Cerebellum (tissue), 4 donors: ENCODE measurements at places on chromosomes 6 and 20. TPM values are rescaled to one million over a fixed set of nuclear protein-coding genes. Genes with fewer than 3 reads are reported as not detected.
A peak's percentile ranks its signal among the peaks of the same experiment; 100 is the strongest.

DNA sequence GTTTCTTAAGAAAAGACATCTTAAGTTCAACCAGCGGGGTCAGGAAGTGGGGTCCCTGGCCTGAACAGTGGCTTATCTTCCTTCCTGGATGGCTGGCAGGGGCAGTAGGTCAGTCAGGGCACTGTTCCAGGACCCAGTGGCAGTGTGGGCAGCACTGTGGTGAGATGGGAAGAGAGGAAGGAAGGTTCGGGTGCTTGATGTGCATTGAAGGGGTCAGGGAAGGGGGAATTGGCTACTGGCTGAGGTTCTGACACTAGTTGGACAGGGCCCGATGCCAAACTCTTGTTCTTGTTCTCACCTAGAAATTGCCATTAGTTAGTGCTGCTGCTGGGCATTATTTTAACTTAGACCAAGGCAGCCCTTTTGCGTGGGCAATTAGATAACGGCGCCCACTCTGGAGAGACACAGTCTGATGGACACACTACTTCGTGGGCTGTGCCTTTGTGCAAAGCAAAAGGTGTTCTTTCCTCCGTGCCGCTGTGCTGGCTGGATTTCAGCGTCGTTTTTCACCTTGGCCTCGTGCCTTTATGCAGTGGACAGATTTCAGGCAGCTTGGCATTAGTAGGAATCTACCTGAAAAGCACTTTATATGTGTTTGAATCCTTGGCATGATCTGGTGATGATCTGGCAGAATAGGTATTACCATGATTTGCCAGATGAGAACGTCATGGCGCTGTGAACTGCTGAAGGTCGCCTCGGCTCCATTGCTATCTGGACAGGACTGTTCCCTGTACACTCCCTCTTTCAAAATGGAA lies 30.3 kb downstream of the UTRN start:
- DNase-seq: no peak

GRCh38 chr20:37994512-37994911 lies 38.7 kb downstream of the TTI1 start:
- DNase-seq: no peak

- no peak for DNase-seq
These were observed 149.0 kb downstream of the MYB start for GRCh38 chr6:135329851-135330803.

DNA sequence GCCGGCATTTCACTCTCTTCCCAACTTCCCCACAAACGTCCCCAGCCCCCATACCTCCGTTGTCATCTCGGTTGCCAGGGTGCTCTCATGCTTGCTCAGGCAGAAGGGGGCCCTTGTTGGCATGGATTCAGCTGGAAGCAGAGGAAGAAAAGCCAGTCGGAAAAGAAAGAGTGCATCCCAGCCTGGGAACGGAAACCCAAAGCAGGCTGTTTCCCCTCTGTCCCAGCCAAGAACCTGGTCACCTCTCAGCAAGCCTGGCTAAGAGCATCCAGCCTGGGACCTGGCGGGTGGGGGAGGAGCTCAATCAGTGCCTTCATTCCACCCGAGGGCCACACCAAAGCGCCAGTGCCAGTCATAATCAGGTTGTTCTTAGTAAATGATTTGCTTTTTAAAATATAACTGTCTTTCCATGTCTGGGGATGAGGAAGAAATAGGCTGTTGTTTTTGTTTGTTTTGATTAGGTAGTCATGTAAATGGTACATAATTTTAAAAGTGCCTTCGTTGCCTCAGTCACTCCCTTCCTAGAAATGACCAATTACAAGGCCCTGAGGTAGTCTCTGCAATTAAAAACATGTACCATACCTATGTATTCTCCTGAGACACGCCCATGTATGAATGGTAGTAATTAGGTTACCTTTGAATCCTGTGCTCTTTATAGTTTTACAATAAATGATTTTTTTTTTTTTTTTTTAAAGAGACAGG lies 21.1 kb downstream of the CHMP4B start:
- peak; percentile 66 for DNase-seq

- no peak for DNase-seq
These were observed 174.9 kb downstream of the ISM1 start for GRCh38 chr20:13396022-13396421.

DNA sequence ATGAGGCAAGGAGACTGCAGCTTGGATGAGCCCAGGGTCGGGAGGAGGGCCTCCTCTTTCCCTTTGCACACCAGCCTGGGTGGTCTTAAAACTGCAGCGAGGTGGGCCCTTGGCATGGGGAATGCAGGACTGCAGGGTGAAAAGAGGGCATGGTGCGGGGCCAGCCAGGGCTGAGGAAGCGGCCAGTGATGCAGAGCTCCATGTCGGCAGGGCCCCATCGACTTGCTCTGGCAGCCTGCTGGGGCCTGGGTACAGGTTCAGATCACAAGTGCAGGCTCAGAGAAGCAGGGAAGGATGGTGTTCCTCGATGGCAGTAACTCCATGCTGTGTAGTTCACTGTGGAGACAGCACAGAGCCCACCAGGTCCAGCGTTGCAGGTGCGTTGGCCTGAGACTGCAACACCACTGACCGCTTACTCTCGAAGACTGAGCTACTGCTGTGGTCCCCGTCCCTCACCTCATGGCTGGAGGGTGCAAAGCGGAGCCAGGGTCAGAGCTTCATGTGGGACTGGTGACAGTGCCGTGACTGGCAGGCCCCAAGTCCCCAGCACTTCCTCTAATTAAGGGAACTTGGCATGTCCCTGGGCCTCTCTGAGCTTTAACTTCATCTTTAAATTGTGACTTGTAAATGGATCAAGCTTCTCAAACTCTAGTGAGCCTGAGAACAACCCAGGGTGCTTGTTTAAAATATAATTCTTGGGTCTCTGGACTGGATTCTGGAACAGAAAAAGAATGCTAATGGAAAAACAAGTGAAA lies 223.2 kb downstream of the SYNDIG1 start:
- no peak for DNase-seq

DNA sequence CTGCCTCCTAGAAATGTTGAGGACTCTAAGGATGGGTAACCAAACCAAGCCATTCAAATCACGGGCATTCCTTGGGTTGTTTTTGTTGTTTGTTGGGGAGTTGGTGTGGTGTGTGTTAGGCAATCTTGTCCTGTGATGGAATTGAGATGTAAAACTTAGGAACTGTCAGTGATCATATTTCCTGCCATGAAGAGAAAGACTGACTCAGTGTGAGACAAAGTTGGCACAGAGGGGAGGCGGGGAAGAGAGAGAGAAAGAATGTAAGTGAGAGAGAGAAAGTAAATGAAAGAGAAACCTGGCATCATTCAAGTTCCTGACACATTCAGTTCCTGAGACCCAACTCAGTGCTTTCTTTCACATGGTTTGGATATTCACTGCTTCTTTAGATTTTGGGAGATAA lies 21.6 kb upstream of the FBXO30 start:
- no peak for DNase-seq

DNA sequence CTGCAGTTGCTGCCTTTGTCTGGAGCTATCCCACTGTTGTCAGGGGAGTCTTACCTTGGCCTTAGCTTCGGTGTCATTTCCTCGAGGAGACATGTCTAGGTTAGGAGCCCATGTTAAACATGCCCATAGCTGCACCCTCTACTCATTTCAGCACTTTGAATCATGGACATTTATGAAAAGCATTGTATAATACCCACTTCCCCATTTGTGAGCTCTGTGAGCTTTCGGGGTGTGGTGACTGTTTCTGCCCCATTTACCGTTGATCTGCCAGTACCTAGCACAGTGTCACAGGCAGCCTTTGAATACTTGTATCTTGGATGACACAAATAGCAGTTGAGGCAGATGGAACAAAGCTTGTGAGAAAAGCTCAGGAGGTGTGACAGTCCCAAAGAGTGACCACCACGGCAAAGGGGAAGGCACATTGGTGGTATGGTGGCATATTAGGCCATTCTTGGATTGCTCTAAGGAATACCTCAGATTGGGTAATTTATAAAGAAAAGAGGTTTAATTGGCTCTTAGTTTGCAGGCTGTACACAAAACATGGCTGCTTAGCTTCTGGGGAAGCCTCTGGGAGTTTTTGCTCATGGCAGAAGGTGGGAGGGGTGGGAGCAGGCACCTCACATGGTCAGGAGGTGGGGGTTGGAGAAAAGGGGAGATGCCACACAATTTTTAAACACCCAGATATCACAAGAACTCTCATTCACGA lies 42.0 kb downstream of the JARID2 start:
- DNase-seq: no peak

ALDH5A1 gene
- total RNA-seq: 18.6 TPM

DNA sequence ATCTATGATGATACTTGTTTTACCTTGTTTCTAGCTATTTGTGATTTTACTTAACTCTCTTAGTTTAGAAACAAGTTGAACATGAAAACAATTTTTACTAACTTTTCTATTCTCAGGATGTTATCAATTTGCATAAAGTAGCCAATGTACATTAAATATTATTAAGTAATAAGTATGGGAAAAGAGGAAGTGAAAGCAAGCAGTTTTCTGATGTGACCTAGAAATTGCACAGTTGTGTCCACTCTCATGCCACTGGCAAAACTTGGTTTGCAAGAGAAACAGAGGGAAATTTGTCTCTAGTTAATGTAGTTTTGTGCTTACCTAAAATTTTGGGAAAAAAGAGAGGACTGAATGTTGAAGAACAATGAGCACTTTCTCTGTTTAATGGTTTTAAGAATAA lies 19.2 kb upstream of the TSPYL1 start:
- no peak for DNase-seq

- DNase-seq: no peak
These were observed 71.7 kb downstream of the FOXO3 start for GRCh38 chr6:108632441-108632840.

- no peak for DNase-seq
These were observed 225.7 kb upstream of the TENT5A start for GRCh38 chr6:81978230-81978629.

GRCh38 chr6:116352515-116353471 lies 18.0 kb upstream of the DSE start:
- no peak for DNase-seq

BEND3 gene
- total RNA-seq: 7.7 TPM

DNA sequence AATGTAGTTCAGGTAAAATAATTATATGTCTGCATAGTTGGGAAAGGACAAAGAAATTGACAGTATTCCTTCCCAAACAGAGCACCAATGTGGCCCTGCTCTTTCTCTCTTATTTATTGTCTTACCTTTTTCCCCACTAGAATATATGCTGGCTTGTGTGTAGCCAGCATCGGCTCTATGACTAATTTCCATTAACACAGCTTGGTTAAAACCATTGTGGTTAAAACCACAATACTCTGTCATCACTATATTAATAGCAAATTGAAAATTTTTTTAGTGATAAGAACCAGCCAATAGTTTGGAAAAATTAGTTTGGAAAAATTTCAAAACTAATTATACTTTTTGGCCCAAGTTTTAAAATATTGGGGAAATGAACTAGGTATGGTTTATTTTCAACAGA lies 535.1 kb downstream of the UTRN start:
- no peak for DNase-seq

- DNase-seq: no peak
These were observed 218.0 kb downstream of the THBS2 start for GRCh38 chr6:169035385-169036240.

- no peak for DNase-seq
These were observed 28.9 kb upstream of the CCR6 start for GRCh38 chr6:167093922-167094432.

GNL1 gene
- total RNA-seq: 33.2 TPM

DNA sequence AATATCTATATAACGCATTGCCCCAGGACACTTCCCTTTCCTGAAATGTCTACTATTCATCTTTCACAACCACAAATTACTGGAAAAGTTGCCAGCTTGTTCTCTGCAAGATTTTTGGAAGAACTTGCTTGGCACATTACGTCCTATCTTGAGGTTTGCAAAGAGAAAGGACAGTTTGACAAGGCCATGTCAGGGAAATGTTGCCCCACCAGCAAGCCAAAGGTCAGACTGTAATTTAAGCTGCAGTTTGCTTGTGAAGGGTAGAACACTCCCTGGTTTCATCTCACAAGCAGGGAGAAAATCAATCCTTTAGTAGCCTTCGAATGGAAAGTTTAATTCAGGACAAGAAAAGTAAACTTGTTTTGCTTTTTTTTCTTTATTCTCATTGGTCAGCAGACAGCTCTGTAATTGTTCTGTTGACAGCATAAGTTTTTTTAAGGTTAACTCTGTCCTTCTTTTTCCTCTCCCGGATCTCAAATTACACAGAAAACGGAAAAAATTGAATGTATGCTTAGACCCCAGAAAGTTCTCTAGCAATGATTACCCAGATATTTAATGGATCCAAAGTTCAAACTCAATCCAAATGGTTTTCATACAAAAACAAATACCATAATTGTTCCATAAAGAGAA lies 541.8 kb upstream of the NRSN1 start:
- DNase-seq: no peak

- no peak for DNase-seq
These were observed 890.6 kb downstream of the KIF16B start for GRCh38 chr20:15682690-15683089.

DNA sequence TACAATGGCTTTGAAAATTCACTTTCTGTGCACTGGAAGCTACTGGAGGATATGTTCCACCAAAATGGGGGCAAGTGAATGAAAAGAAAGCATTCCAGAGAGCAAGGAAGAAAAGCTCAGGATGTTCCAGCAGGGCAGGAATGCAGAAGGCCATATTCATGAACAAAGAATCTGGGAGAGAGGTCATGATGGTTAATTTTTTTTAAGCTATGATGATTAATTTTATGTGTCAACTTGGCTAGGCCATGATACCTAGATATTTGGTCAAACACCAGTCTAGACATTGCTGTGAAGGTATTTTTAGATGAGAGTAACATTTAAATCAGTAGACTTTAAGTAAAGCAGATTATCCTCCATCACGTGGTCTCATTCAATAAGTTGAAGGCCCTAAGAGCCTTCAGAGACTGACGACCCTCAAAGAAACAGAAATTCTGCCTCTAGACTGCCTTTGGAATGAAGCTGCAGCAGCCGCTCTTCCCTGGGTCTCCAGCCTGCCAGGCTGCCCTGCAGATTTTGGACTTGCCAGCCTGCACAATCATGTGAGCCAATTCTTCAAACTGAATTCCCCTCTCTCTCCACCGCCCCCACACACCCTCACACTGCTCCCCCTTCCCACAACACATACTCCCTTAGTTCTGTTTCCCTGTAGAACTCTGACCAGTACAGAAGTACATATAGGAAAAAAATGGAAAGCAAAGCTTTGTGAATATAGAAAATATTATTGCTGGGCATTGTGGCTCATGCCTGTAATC lies 20.1 kb upstream of the GCM1 start:
- no peak for DNase-seq

DNA sequence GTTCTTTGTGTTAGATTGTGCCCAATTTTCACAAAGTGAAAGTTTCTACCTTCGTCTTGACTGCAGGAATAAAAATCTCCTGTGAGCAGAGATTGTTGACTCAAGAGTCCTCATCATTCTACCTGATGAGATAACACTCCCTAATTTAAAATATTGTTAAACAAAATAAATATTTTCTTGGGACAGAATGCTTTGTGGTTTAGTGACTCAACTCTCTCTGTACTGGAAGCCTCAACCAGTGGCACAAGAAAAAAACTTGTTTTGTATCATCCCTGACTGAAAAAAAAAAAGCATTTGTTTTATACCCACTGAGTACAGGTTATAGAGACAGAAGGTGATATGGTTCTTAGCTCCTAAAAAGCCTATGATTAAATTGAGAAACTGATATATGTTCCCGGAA lies 78.9 kb downstream of the CRYBG1 start:
- DNase-seq: no peak

GRCh38 chr6:106659859-106660258 lies 30.5 kb downstream of the QRSL1 start:
- DNase-seq: no peak
